Trophoblast cell (in vitro differentiated cells and primary cell): ENCODE measurements at places on chromosomes 2 and 18.
A peak's percentile ranks its signal among the peaks of the same experiment; 100 is the strongest.

GRCh38 chr18:58578835-58579560, 49.9 kb downstream of the ALPK2 start:
- no peaks in the 10 kb centered on the region for H3K27me3 ChIP-seq
- peak overlapping the region; percentile 90 for H3K27ac ChIP-seq
- peak; percentile 72 for DNase-seq
- no peaks in the 10 kb centered on the region for H3K36me3 ChIP-seq

DNA sequence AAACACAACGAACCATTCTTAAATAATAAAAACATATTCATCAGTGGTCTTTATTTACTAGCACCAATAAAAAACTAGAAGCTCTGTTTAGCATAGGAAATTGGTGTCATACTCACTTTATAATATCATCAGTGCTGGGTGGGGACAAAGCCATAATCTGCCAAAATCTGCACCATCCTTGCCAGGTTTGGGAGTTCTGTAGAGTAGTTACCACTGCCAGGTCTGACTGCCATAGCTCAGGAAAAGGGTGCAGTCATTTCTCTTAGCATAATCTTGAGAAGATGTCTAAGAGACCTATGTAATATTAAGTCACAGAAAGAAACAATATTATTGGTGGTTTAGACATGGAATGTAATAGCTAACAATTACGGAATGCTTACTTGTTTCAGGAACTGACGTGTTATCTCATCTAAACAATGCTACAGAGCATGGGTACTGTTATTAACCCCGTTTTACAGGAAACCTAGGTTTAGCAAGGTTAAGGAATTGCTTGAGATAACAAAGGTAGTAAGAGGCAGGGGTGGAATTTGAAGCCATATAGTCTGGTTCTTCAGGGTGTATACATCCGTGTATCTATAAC, 1.6 kb upstream of the MARCHF7 start:
- H3K36me3 ChIP-seq = peaks cover 5% of the 10 kb centered on the region
- H3K27me3 ChIP-seq = no peaks in the 10 kb centered on the region
- H3K4me1 ChIP-seq = peaks cover 2% of the 10 kb centered on the region
- DNase-seq = peak; percentile 97

GRCh38 chr18:7056026-7056425, 61.6 kb downstream of the LAMA1 start:
- no peaks in the 10 kb centered on the region for H3K27me3 ChIP-seq
- DNase-seq = no peak
- H3K4me1 ChIP-seq = peaks cover 3% of the 10 kb centered on the region

DNA sequence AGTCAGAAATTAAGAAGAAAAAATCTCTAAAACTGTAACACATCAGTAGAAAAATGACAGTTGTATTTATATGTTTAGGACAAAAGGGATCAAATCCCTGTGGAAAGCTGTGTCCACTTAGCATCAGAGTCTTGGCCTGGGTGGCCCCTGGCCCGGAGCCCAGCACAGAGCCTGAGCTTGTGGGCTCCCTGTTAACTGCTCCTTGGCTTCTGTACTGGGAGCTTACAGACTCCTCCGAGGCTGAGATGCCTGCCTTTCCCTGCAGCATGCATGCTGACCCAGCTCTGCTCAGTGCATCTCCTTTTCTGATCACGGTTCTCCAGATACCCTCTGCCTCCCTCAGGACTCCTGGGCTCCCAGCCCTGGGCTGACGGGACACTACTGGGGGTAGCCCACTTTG, 98.1 kb downstream of the DCDC2C start:
- no peak for DNase-seq
- no peaks in the 10 kb centered on the region for H3K36me3 ChIP-seq
- H3K4me3 ChIP-seq = no peak overlapping the region
- H3K27ac ChIP-seq = no peak overlapping the region
- H3K4me1 ChIP-seq = no peaks in the 10 kb centered on the region
- no peaks in the 10 kb centered on the region for H3K27me3 ChIP-seq

DNA sequence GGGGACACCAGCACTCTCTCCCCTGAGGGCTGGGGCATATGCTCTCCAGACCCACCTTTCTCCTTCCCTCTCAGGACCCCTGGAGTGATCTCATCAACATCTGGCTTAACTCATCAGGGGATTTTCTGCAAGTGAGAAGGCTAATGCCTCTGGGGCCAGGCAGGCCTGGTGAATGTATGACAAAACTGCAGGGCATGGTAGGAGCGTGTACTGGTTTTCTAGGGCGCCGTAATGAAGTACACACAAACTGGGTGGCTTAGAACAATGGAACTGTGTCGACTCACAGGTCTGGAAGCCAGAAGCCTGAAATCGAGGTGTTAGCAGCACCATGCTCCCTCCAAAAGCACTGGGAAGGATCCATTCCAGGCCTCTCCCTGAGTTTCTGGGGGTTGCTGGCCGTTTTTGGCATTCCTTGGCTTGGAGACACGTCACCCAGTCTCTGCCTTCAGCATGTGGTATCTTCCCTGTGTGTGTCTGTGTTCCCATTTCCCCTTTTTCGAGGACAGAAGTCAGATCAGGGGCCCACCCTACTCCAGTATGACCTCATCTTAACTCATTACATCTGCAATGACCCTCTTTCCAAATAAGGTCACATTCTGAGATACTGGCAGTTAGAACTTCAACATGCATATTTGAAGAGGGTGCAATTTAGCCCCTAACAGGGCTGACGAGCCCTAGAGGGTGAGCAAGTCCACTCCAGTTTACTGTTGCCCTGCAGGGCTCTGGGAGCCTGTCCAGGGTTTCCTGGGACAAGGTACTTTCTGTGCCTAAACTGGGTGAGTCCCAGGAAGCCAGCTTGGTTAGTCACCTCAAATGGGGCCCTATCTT, 45.5 kb upstream of the CAB39 start:
- no peaks in the 10 kb centered on the region for H3K36me3 ChIP-seq
- no peak overlapping the region for H3K4me3 ChIP-seq
- DNase-seq = no peak
- H3K27ac ChIP-seq = peak overlapping the region; percentile 31
- no peaks in the 10 kb centered on the region for H3K27me3 ChIP-seq
- peaks cover 25% of the 10 kb centered on the region for H3K4me1 ChIP-seq

DNA sequence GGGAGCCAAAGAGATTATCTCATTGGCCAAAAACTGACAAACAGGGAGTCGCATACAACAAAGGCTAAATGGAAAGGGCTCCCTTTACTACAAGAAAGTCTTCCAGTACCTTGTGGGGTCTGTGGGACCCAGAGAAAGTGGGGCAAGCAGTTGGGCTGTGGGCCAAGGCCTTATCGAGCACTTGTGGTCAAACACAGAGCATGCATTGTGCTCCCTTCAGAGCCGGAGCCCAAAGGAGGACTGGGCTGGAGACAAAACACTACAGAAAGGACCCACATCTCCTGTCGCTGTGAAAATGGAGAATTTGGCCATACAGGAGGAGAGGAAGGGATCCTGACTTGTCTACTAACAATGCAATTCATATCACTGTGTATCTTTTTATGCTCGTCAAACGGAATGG, 37.1 kb upstream of the SLC1A4 start:
- no peak overlapping the region for H3K4me3 ChIP-seq
- no peak overlapping the region for H3K27ac ChIP-seq
- H3K36me3 ChIP-seq = no peaks in the 10 kb centered on the region
- no peaks in the 10 kb centered on the region for H3K4me1 ChIP-seq
- H3K27me3 ChIP-seq = no peaks in the 10 kb centered on the region

DNA sequence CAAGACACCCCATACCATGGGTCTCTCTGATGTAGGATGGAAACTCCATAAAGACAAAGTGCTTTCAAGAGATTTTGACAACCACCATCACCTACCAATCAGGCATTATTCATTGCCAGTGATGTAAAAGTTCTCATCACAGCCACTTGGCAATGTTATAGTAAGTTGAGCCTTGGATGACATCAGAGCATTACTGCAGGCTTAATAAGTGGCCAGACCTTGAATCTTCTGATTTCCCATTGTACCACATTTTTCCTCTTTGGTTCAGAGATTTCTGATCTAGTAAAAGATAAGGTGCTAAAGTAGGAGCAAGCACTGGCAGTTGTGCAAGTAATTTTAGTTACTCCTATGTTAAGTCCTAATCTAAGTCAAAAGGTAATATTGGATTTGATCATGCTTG, 36.5 kb downstream of the OSR1 start:
- H3K4me3 ChIP-seq = no peak overlapping the region
- H3K27me3 ChIP-seq = no peaks in the 10 kb centered on the region
- no peak overlapping the region for H3K27ac ChIP-seq
- no peaks in the 10 kb centered on the region for H3K4me1 ChIP-seq
- H3K36me3 ChIP-seq = no peaks in the 10 kb centered on the region
- DNase-seq = no peak
